ENCODE measurements at places on chromosomes 5 and 9.

GRCh38 chr9:135524130-135524861 is 3.1 kb downstream of the LCN1 start:
- no peak for DNase-seq

- DNase-seq: peak; percentile 31
Observed at GRCh38 chr5:59034498-59035186, 451.8 kb downstream of the RAB3C start.

DNA sequence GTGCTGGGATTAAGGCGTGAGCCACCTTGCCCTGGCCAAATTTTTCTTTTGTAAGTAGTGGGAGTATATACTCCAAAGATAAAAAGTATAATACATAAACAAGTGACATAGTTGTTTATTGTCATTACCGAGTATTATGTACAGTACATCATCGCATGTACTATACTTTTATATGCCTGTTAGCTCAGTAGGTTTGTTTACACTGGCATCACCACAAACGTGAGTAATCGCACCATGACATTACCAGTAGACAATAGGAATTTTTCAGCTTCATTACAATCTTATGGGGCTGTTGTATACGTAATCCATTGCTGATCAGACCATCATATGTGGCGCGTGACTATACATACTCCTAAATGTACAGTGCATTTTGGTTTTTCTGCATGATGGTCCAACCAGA is 9.8 kb downstream of the SECISBP2 start:
- no peak for DNase-seq

GRCh38 chr5:120014535-120014934 is 385.2 kb downstream of the FAM170A start:
- no peak for DNase-seq

GRCh38 chr9:118644066-118644465 is 725.2 kb downstream of the BRINP1 start:
- DNase-seq: no peak

DNA sequence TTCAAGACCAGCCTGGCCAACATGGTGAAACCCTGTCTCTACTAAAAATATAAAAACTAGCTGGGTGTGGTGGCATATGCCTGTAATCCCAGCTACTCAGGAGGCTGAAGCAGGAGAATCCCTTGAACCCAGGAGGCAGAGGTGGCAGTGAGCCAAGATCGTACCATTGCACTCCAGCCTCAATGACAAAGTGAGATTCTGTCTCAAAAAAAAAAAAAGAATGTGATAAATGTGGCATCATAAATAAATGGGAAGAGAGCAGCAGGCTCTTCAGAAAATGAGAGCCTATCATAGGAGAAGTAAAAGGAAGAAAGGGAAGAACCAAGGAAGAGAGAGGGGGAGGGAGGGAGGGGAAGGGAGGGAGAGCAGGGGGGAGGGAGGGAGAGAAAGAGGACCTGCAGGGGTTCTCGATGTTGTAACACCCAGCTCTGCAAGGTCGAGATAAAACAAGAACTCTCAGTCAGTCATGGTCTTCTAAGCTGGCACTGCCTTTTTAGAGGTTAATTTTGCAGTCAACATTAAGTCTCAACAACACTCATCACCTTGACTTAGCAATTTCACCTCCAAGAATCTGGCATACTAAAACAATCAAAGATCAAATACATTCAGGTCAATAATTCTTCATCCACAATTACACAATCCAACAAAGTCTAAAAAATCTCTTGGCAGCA is 68.7 kb upstream of the SIMC1 start:
- peak; percentile 31 for DNase-seq

DNA sequence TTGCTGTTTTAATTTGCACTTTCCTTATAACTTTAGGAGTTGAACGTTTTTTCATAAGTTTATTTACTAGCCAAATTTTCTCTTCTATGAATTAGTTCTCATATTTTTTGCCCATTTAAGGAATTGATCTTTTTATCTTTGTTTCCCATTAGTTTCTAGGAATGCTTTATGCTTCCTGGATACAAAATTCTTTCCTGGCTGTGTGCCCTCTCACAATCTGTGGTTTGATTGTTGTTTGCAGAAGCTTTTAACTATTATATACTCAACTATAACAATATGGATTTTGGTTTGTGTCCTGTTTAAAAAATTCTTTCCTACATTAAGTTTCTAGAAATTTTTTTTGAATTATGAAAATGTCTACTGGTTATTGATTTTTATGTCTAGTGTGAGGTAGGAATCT is 206.3 kb downstream of the CSNK1G3 start:
- no peak for DNase-seq

GRCh38 chr5:171475596-171475995 is 56.1 kb downstream of the FGF18 start:
- DNase-seq: no peak

GRCh38 chr9:86424251-86424891 is 70.2 kb upstream of the TUT7 start:
- no peak for DNase-seq

- DNase-seq: no peak
Observed at GRCh38 chr9:79946712-79947111, 374.9 kb downstream of the TLE4 start.

GRCh38 chr5:28580616-28581015 is 1542.2 kb upstream of the CDH9 start:
- DNase-seq: no peak

- no peak for DNase-seq
Observed at GRCh38 chr9:135281791-135282737, 194.6 kb downstream of the OLFM1 start.

DNA sequence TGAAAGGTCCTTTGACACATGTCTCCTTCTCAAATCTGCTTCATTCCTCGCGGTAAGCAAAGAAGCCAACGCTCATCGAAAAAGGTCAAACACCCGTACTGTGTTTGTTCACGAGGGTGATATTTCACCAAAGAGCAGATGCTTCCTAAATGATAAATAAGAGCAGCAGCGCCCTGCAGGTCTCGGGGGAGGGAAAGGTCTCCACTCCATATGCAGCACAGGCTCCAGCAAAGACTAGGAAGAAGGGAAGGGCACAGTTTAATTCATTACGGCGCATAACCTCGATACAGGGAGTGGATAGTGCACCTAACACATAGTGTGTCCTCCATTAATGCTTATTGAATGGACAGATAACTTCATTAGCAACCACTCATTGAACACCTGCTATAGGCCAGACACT is 593.3 kb downstream of the CDK5RAP2 start:
- DNase-seq: no peak

DNA sequence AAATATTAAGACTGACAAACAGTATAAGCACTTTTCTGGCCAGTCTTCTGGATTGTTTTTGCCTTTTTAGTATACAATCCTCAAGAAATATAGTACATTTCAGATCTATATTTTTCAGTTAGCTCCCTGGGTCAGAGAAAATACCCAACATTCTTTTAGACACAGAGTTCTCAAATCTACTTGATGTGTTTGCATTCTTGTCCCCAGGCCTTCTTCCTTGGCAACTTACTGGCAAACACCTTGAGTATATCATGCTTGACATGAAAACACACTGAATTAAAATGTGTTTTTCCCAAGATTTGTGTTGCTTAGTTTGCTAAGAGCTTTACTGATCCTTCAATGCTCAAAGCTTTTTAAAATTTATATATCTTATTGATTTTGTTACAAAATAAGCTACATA is 1413.1 kb upstream of the CDH9 start:
- no peak for DNase-seq

DNA sequence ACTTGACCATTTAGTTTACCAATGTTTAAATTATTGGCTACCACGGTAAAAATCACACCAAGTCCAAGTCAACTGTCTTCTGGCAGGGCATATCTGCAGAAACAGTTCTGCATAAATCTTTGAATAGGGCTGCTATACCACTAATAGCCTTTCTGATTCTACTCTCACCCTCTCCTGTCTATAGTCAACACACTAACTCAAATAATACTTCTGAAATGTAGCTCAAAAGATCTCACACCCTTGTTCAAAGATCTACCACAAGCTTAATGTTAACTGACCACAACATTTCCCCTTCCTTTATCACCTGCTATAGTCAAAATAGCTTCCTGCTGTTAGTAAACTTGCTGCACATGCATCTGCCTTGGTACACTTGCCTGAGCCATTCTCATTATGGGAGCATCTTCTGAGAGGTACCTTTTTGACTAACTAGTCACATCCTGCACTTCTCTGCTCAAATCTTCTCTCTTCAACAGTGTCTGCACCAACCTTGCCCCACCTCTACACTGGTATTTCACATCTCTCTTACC is 319.4 kb downstream of the CDH10 start:
- DNase-seq: no peak

DNA sequence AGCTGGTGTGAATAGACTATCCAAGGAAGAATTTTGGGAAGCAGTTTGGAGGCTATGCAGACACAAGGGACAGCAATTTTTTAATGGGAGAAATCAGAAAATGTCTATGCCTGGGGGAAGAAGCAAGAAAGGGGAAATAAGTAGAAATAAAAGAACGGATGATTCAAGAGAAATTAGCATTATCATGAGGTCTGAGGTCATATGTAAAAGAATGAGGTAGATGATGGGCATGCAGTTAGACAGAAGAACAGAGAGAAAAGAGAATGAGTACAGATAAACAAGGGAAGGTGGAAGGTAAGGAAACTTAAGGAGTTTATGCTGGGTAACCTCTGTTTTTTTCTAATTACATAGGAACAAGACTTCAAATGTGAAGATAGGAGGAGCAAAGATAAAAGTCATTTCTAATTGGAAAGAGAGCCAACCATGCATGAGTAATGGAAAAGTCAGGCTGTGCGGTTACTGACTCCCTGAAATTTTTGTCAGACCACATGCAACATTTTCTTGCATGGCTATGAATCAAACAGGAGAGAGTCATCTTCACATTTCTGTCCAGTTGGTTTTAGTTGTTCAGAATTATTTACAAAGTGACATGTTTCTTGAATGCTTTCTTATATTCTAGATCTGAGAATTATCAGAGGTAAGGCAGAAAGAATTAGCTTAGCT is 101.0 kb upstream of the PIK3R1 start:
- peak; percentile 2 for DNase-seq

DNA sequence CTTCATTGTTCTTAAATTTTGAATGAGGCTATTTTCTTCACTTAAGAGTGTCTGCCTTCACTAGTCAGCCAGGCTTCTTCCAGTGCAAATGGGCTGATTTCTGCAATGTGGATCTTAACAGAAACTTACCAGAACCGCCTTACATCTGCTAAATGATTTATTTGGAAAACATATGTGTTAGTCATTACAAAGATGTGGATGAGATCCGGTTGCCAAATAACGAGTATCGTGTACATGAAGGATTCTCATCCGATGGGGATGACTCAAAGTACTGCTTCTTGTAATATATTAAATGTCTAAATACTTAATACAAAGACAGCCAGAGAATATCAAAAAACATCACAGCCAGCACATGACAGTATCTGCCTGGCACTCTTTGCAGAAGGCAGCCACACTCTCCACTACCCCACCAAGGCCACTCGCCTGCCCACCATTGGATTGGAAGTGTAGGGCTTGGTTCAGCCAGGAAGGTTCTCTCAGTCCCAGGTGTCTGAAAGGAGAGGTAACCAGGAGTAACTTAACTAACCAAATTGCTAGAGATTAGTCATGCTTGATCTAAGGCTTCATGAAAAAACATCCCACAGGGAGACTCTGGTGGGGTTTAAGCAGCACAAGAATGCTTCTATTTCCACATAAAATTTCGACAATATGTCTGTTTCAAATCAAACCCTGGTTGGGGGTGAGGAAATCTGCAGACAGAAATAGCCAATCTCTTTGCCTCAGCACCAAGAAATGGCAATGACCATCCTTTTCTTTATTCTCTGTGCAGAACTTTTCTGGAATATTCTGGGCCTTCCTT is 174.8 kb downstream of the GADD45G start:
- no peak for DNase-seq

GRCh38 chr9:114861922-114862605 is 56.2 kb upstream of the TNFSF15 start:
- DNase-seq: no peak

DNA sequence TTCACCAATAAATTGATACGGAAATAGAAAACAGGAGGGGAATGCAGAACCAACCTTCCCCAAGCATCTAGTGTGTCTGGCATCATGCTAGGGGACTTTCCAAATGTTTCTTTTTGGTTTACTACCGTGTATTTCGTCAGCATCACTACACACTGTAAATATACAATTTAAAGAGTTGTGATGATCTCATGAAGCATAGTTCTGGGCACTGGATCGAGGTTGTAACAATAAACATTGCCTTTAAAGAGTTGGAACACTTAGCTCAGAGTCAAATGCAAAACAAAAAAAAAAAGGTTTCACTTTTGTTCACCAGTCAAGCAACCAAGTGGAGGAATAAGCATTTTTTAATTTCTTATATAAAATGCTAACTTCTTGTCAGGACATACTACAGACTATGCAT is 2.9 kb upstream of the SCAI start:
- DNase-seq: no peak

GRCh38 chr5:124056326-124056990 is 544.5 kb downstream of the CSNK1G3 start:
- no peak for DNase-seq

DNA sequence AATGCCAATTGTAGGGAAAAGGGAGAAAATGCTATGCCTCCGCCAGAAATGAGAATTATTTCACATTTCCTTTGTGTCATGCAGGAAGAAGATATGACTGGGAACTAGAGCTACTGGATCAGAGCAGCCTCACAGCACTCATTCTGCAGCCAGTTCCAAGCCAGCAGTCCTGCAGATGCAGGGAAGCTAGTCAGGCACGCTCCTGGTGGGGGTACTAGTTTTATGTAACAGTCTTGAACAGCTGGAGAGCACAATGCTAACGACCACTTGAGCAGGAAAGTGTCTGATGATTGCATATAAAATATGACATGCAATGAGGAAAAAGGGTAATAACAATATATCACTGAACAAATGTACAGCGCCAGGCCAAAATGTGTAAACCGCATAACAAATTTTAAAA is 21.7 kb downstream of the CDH10 start:
- DNase-seq: no peak

GRCh38 chr5:148372893-148373292 is 10.9 kb upstream of the FBXO38 start:
- DNase-seq: no peak

GRCh38 chr5:133232435-133232834 is 180.6 kb downstream of the HSPA4 start:
- DNase-seq: no peak

GRCh38 chr5:27773166-27773565 is 734.8 kb upstream of the CDH9 start:
- DNase-seq: no peak

DNA sequence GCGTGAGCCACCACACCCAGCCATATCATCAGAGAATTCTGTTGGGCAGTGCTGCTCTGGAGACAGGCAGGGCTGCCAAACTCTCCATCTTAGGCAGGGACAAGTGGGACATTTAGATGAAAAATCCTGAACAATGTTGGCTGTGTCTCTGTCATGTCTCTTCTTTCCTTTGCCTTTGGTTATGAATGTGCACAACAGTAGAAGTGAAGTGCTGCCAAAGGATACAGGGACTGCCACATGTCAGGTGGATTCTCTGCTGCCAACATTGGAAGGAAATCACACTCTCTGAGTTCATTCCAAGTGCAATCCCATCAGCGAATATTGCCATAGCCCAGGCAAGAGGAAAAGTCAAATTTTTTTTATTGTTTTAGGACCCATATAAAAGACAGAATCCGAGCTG is 348.8 kb downstream of the TRPM3 start:
- DNase-seq: no peak

- no peak for DNase-seq
Observed at GRCh38 chr5:168740092-168740800, 161.1 kb upstream of the PANK3 start.

Measured in hematopoietic multipotent progenitor cell treated with erythropoietin and hydrocortisone succinate and interleukin-3 and kit ligand, for 8 days (in vitro differentiated cells).